ENCODE measurements at places on chromosomes 11 and 22.

GRCh38 chr11:117418737-117419481 is 91.3 kb downstream of the CEP164 start:
- DNase-seq: no peak

GRCh38 chr22:38449776-38450175 is 5.2 kb downstream of the KCNJ4 start:
- no peak for DNase-seq

DNA sequence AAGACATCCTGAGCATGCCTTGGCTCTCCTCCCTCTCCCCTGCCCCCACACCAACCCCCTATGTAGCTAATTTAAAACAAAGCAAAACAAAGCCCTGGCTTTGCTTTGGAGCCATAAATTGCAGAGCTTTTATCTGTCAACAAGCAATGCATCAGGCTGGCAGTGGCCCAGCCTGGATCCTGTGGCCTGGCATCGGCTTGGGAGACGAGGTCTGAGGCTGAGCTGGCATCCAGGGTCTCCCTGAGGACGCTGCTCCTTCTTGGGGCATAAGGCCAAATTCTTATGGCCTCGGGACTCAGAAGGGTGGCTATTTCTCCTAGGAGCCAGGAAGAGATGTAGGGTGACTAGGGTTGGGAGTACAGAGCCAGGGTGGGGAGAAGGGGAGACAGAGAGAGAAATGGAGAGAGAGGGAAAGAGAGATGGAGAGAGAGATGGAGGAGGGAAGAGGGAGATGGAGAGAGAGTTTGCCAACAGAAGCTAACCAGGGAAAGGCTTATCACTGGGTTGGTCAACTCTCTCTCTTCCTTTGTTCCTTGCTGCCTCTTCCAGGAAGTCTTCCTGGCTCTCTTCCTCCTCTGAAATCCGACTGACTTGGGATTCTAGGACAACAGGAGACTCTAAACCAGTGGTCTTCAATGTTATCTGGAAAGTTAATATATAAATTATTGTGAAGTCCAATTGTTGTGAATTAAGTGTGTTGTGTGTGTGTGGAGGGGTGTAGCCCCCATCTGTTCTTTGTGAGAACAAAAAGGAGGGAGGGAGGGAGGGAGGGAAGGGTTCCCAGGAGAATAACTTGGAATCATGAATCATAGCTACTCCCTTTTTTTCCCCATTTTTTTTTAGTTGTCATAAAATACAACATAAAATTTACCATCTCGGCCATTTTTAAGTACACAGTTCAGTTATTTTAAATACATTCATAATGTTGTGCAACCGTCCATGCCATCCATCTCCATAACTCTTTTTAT is 29.1 kb downstream of the TSPAN18 start:
- DNase-seq: no peak

DNA sequence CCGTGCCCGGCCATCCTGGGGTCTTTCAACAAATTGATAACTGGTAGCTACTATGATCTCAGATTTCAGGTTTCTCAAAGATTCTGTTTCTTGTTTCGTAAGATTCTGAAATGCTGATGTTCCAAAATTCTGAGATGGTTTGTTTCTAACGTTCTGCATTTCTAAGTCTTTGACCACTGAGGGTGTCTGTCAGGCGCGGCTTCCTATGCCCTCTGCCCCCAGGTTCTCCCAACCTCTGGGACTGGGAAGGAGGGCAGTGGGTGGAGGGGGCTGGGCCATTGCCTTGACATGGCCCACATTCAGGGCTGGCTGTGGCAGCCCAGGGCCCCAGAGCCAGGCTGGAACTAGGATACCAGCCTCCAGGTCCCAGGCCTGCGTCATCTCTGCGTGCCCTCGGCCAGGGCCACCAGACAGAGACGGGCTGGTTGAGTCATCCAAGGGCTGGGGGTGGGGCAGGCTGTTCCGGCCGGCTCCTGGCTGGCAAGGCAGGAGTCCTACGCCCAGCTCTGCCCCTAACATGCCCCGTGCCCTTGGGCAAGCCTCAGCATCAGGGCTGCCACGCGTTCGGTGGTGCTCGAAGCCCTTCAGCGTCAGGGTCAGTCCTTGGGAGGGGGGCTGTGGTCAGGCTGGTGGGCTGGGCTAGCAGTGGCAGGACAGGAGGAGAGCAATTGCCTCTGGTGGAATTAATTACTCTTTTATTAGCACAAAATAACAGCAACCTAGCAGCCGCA is 5.2 kb downstream of the TMEM134 start:
- no peak for DNase-seq

DNA sequence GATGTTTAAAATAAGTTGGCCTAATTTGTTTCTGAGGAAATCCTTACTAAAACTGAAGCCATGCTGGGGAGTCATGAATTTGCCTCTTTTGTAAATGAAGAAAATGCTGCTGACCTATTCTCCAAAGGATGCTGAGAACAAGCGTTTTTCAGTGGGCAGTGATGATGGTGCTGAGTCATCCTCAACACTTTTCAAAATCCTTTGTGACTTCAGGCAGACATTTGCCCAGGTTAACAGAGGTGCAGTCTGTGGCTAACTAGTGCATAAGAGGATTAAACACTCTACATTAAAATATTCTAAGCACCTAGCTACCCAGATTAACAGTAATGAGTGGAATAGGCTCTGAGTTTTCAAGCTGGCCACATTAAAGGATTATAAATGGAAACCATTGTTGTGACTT is 509.0 kb downstream of the DLG2 start:
- DNase-seq: no peak

- DNase-seq: no peak
Measured at GRCh38 chr11:38538866-38539680, 1941.0 kb upstream of the RAG2 start.
